ENCODE measurements at places on chromosomes 1 and 21.

DNA sequence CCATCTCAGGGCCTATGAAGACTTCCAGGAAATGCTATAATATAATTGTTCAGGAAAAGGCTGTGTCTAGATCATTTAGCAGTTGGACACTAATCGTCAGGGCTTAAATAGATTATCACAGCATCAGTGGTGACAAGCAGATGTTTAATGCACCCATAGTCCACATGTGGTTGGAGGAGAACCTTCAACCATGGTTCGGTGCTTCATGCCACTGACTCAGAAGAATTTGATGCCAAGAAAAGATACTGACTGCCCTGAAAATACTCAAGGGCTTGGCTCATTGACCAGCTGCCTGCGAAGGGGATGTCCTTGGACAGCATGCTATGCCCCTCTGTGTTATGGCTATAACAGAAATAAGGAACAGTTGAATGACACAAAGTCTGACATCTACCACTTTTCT, 175.7 kb downstream of the HHIPL2 start:
- DNase-seq, result no peak

DNA sequence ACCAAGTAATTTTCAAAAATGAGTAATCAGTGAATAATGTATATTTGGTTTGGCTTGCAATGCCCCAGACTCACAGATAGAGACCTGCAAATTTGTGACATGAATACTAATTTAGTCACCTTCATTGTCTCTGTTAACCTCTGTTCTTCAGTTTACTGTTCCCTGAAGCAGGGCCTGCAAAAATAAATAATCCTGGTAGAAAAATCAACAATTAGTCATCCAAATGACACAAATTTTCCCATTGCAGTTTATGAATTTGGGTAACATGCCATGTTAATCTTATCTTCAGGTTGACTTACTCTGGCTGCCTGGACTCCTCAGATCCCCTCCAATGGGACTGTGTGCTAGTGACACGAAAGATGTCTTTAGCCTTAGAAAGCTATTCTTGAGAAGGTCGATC, 289.5 kb downstream of the PAPPA2 start:
- DNase-seq, result no peak

- no peak for DNase-seq
Observed at GRCh38 chr1:24388331-24388885, 25.2 kb downstream of the STPG1 start.

- DNase-seq, result no peak
Observed at GRCh38 chr1:4530166-4530785, 124.1 kb upstream of the AJAP1 start.

DNA sequence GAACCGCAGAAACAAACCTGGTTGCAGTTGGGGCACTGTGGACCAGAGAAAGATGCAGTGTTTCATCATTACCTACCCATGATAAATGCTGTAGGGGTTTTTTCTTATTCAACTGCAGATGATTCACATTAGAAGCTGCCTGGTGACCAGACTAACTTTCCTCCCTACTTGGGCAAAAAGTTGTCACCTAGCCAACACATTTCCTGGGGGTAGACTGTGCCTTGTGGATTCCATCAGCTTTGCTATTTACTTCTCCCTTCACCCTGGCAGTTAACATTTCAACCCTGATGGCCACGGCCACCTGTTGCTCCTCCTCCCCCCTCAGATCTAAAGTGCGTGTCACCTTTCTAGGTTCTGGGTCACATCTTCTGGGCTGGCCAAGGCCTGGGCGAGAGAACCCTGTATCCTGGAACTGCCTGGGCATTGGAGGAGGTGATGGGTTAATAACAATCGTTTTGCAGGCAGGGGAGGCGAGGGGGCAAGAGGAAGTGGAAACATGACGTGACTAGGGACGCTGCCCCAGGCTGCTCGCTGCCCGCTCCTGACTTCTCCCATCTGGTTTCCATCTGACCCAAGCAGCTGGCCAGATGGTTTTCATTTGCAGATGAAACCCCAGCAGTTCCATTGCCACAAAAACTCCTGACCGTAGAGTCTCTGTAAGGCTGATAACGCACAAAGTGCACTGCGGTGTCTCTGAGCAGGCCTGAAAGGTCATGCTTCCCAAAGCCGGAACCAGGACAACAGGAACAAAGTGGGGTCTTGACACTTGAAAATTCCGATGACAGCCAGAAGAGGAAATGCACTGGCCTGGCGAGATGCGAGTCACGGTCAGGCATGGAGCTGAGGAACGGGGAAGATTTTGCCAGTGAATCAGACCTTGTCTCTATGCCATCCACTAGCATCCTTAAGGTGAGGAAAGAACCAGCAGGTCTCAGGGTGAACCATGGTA, 36.6 kb downstream of the CAPZB start:
- DNase-seq, result no peak

- no peak for DNase-seq
Observed at GRCh38 chr1:18681423-18681835, 50.8 kb downstream of the PAX7 start.

DNA sequence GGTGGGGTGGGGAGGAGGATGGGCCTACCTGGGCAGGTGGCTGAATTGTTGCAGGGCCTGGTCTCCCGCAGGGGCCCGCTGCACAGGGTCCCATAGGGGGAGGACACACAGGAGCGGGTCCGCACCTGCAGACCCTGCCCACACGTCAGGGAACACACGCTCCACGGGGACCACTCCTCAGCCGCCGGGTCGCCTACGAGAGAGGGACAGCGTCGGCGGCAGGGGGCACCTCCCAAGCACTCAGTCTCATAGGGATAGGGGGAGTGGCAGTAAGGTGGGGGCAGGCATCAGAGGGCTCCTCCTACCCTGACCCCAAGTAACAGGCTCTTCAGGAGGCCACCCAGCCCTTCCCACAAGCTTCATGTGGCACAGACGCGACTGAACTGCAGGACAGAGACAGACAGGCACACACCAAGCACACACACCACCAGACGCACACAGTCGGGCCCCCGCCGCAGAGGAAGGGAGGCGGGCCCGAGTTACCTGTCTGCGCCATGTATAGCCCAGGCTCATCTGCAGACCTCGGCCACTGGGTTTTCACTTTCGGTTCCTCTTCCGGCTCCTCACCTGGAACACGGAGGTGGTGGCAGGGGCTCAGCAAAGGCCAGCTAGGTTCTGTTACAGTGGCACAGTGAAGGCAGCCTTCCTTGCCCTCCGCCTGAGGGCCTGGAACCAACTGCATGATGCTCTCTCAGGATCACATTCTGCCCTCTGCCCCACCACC, 19.8 kb downstream of the ADGRB2 start:
- DNase-seq, result no peak

DNA sequence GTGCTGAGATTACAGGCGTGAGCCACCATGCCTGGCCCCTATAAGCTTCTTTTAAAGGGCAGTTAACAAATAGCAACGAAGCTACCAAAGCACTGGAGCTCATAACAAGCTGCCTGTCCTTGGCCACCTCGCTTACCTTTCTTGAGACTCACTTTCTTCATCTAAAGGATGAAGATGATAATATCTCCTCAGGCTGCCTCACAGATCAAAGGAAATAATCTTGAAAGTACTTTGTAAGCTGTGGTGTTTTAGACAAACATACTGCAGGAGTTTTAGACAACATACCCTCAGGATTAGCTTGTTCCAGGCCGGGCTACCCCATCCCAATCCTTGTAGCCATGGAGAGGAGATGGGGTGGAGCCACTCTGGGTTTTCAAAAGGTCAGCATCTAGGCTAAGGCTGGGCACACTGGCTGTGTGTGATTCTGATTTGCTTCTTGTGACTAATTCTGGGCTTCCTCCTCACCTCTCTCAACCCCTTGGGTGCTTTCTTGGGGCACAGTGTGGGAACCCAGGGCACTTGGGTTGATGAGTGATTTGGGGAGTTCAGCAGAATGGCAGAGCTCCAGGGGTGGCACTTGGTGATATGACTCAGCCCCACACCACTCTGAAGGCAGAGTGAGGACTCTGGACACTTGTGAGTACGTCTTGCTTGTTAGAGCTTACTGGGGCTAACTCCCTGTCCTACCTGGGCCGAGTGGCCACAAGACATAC, 5.2 kb downstream of the GPR25 start:
- DNase-seq, result no peak

DNA sequence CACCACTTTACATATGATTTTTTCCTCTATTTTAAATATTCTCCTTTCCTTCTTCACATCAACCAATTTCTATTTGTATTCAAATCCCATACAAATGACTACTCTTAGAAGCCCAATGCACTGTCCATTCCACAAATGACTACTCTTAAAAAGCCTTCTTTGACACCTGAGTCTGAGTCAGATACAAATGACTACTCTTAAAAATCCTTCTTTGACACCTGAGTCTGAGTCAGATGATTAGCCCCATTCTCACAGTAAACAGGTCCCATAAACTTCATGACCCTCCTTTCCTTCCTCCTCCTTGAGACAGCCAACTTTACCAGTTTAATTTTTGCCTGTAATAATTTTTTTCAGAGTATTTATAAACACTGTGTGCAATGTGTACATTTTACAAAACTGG, 231.3 kb upstream of the USP25 start:
- DNase-seq, result no peak

DNA sequence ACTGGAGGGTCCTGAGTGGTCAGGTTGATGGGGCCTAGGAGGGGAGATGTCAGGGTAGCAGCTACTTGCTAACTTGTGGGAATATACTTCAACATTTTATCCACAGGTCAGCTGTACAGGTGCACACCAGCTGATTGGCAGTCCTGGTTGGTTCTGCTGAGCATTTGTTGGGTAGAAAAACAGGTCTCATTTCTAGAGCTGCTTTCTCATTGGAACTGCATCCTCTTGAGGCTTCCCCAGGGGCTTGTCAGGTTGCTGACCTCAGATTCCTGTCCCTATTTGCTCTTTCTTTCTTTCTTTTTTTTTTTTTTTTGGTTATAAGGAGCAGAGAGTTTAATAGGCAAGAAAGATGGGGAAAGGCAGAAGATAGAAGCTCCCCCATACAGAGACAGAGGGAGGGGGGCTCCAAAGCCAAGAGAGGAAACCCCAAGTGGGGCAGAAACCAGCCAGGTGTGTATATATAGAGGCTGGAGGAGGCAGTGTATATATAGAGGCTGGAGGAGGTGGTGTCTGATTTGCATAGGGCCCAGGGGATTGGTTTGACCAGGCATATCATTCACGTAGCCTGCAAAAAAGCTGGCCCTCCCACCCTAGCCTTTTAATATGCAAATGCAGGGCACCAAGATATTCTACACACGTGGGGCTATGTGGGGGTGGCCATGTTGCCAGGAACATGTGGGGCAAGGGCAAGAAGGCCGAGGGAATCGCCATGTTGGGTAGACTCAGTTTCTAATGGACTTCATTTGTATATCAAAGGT, 57.3 kb upstream of the STUM start:
- DNase-seq, result no peak

GRCh38 chr1:205285381-205286101, 36.0 kb downstream of the NUAK2 start:
- no peak for DNase-seq

DNA sequence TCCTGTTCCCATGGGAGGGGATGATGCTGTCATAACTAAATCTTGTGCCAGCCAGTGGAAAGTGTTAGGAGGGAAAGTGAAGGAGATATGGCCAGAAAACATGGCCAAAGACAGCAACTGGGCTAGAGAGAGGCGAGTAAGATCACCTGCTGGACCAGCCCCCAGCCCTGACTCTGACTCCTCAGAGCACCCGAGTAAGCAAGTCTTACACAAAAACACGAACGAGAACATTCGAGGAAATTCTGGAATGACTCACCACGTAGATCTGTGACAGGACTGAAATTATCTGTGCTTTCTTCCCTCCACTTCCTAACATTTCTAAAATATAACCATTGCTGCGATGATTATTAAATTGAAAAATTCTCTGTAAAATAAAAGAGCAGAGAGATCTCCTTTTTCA, 9.2 kb downstream of the ZNF496 start:
- DNase-seq, result no peak

- DNase-seq, result no peak
Observed at GRCh38 chr1:232766241-232766890, 38.9 kb upstream of the MAP10 start.

GRCh38 chr1:177609953-177610352, 359.9 kb downstream of the SEC16B start:
- no peak for DNase-seq

- DNase-seq, result no peak
Observed at GRCh38 chr1:71473331-71473730, 392.5 kb upstream of the ZRANB2 start.

GRCh38 chr1:64121766-64122385, 81.5 kb upstream of the UBE2U start:
- DNase-seq, result no peak

- no peak for DNase-seq
Observed at GRCh38 chr1:110040548-110040947, 6.1 kb downstream of the STRIP1 start.

GRCh38 chr1:156511644-156512043, 11.1 kb upstream of the MEF2D start:
- no peak for DNase-seq

GRCh38 chr21:37837381-37837780, 78.9 kb downstream of the KCNJ6 start:
- no peak for DNase-seq

DNA sequence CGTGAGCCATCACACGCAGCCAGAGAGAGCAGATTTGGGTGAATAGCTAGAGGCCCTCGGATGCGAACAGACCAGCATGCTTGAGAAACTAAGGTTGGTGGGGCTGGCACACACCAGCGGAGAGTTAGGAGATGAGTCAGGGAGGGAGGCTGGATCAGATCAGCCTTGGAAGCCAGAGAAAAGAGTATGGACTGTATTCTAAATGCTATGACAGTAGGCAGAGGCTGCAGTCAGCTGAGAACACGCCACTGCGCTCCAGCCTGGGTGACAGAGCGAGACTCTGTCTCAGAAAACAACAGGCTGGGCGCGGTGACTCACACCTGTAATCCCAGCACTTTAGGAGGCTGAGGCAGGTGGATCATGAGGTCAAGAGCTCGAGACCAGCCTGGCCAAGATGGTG, 4.0 kb upstream of the PLEKHM2 start:
- DNase-seq, result no peak

DNA sequence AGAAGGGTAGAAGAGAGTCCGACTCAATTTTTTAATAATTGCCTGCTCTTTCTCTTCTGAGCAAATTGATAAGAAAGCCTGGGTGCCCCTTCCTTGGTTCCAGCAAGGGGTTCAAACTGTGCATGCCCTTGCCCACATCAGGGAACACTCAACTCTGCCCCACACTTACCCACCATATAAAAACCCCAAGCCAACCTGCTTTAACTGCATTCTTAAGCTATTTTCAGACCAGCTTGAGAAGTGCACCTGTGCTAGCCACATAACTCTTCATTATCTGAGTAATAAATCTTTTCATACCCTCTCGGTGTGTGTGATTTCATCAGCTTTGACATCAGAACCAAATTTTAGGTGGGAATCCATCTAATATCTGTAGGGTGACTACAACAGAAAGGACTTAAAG, 509.6 kb downstream of the MRPL39 start:
- no peak for DNase-seq

All from GF-D8 (cell line).